Right cardiac atrium (tissue), 5 donors: ENCODE measurements at places on chromosomes 4 and X. TPM values are rescaled to one million over a fixed set of nuclear protein-coding genes. Genes with fewer than 3 reads are reported as not detected.
A peak's percentile ranks its signal among the peaks of the same experiment; 100 is the strongest.

- no peak for DNase-seq
Measured at GRCh38 chr4:185213877-185214276, 4.5 kb downstream of the SNX25 start.

DNA sequence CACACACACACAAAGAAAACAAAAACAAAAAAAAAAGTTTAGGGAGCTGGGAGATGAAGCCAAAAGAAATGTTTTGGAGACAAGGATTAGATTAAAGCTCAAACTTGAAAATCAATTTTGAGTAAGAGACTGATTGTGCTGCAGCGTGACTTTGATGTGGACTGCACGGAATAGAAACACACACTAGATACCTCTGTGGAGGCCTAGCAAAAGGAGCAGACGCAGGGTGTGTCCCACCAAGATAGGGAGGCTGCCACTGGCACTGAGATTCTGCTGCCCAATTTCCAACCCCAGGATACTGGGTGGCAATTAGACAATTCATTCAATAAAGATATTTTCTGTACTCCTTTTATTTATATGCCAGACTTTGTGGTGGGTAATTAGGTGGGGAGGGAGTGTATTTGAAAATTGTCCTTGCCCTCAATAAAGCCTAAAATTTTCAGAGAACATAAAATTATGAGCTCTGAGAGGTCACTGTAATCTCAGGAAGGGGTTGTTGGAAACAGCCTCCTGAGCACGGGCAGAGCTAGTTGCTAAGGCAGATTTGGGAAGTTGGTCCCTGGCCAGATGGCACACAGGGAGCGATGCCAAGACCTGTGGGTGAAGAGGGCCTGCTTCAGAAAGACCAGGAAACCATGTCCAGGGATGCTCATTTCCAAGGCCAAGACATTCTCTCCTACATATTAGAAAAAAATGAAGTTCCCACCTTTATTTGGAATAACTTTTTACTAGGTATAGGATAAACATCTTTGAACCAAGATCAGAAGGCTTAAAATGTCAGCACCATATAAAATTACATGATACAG, 1.9 kb upstream of the PPP3CA start:
- DNase-seq = peak; percentile 42

DNA sequence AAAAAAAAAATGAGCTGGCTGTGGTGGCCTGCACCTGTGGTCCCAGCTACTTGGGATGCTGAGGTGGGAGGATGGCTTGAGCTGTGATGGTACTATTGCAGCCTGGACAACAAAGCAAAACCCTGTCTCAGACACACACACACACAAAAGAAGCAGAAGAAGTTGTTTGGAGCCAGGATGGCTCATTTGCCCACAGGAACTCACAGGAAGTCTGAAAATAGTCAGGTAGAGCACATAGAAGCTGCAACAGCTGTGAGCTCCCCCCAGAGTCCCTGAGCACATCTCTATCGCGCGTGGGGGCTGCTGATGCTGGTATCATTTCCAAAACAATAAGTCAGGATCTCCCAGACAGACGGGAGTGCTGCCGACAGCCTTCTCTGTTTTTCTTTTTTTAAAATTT, 13.4 kb upstream of the DHRSX start:
- no peak for DNase-seq

- DNase-seq = no peak
Measured at GRCh38 chrX:129577877-129578276, 37.8 kb downstream of the OCRL start.

- no peak for DNase-seq
Measured at GRCh38 chr4:120316416-120316815, 249.8 kb upstream of the MAD2L1 start.

DNA sequence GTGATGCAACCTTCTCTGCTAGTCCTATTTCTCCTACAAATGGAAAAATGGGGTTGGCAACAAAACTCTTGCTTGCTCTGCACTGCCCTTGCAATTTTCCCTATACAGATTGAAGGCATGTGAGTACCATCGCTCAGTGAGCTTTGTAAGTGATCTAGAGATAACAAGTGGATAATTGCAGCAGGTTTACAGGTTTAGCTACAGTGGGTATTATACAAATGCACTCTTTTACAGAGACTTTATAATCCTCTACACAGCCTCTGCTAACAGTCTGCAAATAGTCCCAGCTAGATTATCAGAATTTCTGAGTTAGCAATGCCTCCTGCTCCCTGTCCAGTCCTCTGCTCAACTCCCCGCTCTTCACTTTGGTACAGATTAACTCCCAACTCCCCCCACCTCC, 11.1 kb downstream of the LEF1 start:
- DNase-seq = no peak

Gene F8A3
- total RNA-seq = 6.1 TPM
